ENCODE measurements at places on chromosomes 7 and 10. TPM values are rescaled to one million over a fixed set of nuclear protein-coding genes. Genes with fewer than 3 reads are reported as not detected.

Gene ASZ1
- not detected for total RNA-seq

Gene C7orf57
- total RNA-seq: not detected

Gene GATA3
- total RNA-seq: 15.4 TPM

Gene EXOC6
- 31.5 TPM for total RNA-seq

Gene SLC39A12
- total RNA-seq: not detected

Gene CNPY1
- not detected for total RNA-seq

Gene KDM7A
- 33.7 TPM for total RNA-seq

Gene SEMA3E
- not detected for total RNA-seq

Gene ANKRD16
- 9.1 TPM for total RNA-seq

GRCh38 chr7:106535234-106535932, 125.6 kb downstream of the CCDC71L start:
- H3K27me3 ChIP-seq: no peaks in the 10 kb centered on the region
- H3K27ac ChIP-seq: no peak overlapping the region
- DNase-seq: no peak
- H3K4me1 ChIP-seq: no peaks in the 10 kb centered on the region
- no peaks in the 10 kb centered on the region for H3K36me3 ChIP-seq
- H3K4me3 ChIP-seq: no peak overlapping the region

GRCh38 chr10:5589661-5590511, 65.1 kb downstream of the CALML3 start:
- peaks cover 10% of the 10 kb centered on the region for H3K27me3 ChIP-seq
- H3K36me3 ChIP-seq: no peaks in the 10 kb centered on the region
- no peak overlapping the region for H3K4me3 ChIP-seq
- H3K4me1 ChIP-seq: peaks cover 6% of the 10 kb centered on the region

GRCh38 chr10:125018576-125019143, 76.7 kb downstream of the ZRANB1 start:
- H3K36me3 ChIP-seq: no peaks in the 10 kb centered on the region
- DNase-seq: no peak
- H3K4me1 ChIP-seq: peaks cover 38% of the 10 kb centered on the region
- no peak overlapping the region for H3K27ac ChIP-seq
- no peak overlapping the region for H3K4me3 ChIP-seq
- peaks cover 14% of the 10 kb centered on the region for H3K27me3 ChIP-seq

DNA sequence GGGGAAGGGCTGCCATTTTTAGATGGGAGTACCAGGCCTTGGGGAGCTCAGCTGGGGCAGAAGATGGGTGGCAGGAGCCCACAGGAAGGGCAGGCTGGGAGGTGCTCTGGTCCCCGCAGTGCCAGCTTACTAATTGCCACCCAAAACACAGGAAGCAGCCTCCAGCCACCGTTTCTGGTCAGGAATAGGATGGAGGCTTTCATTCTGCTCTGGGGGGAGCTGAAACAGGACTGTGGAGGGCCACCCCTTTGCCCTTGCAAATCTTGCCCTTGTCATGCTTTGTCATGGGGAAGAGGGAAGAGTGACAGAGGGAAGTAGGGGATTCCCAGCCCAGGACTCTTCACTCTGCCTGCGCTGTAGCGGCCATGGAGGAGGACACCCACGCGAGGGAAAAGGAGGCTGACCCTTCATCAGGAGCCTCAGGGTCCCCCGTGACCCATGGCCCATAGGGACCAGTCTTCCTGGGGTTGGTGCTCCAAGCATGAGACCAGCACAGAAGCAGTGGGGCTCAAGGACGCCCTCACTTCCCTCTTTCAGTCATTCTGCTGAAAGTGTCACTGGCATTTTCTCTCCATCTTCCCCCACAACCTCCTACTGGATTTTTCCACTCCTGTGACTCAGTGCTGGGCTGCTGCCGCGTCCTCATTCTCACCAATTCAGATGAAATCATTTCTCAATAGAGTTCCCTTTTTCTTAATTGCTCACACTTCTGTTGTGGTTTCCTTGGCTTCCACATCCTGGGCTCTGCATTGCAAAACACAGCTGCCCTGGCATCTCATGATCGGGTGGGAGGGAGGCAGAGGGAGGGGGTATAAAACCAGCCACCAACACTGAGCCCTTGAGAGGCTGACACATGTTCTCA, 61.9 kb downstream of the MKI67 start:
- no peak overlapping the region for H3K4me3 ChIP-seq
- peak; percentile 88 for DNase-seq
- peaks cover 80% of the 10 kb centered on the region for H3K4me1 ChIP-seq
- H3K27ac ChIP-seq: peak overlapping the region; percentile 86
- peaks cover 36% of the 10 kb centered on the region for H3K36me3 ChIP-seq
- H3K27me3 ChIP-seq: no peaks in the 10 kb centered on the region

GRCh38 chr7:71900556-71900955, 511.6 kb downstream of the CALN1 start:
- H3K27me3 ChIP-seq: no peaks in the 10 kb centered on the region
- H3K36me3 ChIP-seq: no peaks in the 10 kb centered on the region
- no peak overlapping the region for H3K27ac ChIP-seq
- no peaks in the 10 kb centered on the region for H3K4me1 ChIP-seq

GRCh38 chr7:15674586-15674985, 11.9 kb downstream of the MEOX2 start:
- no peak for DNase-seq
- H3K4me1 ChIP-seq: no peaks in the 10 kb centered on the region
- H3K27ac ChIP-seq: no peak overlapping the region
- no peaks in the 10 kb centered on the region for H3K27me3 ChIP-seq
- no peaks in the 10 kb centered on the region for H3K36me3 ChIP-seq

DNA sequence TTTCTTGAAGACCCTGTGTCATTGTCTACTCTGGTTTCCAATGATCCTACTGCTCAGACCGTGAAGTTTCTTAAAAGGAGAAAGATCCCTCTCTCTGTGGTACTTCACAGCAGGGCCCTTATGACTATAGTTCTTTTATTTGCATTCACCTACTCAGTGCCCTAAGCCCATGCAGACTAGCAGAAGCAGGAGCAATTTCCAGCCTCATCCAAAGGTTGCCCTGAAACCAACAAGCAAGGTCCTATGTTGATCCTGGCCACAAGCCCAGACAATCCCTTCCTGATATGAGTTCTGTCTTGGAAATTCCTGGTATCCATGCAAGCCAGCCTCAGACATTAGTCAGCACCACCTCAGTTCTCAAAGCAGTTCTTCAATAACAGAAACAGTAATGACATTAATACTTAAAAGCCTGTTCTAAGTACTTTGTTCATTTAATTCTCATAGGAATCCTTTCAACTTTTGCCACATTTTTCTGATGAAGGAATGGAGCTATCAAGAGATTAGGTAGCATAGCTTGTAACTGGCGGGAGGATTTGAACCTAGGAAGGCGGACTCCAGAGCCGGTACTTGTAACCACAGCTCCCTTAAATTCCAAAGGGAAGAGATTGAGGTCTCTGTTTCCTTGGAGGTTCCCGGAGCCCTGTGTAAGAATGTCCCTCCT, 58.1 kb upstream of the ST8SIA6 start:
- H3K4me1 ChIP-seq: no peaks in the 10 kb centered on the region
- no peak overlapping the region for H3K4me3 ChIP-seq
- no peaks in the 10 kb centered on the region for H3K36me3 ChIP-seq
- H3K27me3 ChIP-seq: no peaks in the 10 kb centered on the region
- DNase-seq: no peak
- H3K27ac ChIP-seq: no peak overlapping the region

GRCh38 chr7:40804477-40805215, 669.8 kb downstream of the SUGCT start:
- no peak overlapping the region for H3K4me3 ChIP-seq
- DNase-seq: no peak
- H3K36me3 ChIP-seq: no peaks in the 10 kb centered on the region
- H3K4me1 ChIP-seq: no peaks in the 10 kb centered on the region

- no peaks in the 10 kb centered on the region for H3K27me3 ChIP-seq
- no peak overlapping the region for H3K4me3 ChIP-seq
- no peak for DNase-seq
- H3K4me1 ChIP-seq: no peaks in the 10 kb centered on the region
- H3K36me3 ChIP-seq: no peaks in the 10 kb centered on the region
These were observed 95.2 kb downstream of the PHTF2 start for GRCh38 chr7:77893813-77894212.

- H3K4me3 ChIP-seq: peak overlapping the region; percentile 56
- H3K36me3 ChIP-seq: no peaks in the 10 kb centered on the region
- H3K4me1 ChIP-seq: peaks cover 6% of the 10 kb centered on the region
- H3K27me3 ChIP-seq: peaks cover 51% of the 10 kb centered on the region
- DNase-seq: peak; percentile 80
These were observed 745 bp downstream of the SLC16A9 start for GRCh38 chr10:59708816-59709394.

GRCh38 chr10:68721673-68722335, 765 bp downstream of the CCAR1 start:
- no peaks in the 10 kb centered on the region for H3K27me3 ChIP-seq
- DNase-seq: no peak
- H3K4me3 ChIP-seq: peak overlapping the region; percentile 91

DNA sequence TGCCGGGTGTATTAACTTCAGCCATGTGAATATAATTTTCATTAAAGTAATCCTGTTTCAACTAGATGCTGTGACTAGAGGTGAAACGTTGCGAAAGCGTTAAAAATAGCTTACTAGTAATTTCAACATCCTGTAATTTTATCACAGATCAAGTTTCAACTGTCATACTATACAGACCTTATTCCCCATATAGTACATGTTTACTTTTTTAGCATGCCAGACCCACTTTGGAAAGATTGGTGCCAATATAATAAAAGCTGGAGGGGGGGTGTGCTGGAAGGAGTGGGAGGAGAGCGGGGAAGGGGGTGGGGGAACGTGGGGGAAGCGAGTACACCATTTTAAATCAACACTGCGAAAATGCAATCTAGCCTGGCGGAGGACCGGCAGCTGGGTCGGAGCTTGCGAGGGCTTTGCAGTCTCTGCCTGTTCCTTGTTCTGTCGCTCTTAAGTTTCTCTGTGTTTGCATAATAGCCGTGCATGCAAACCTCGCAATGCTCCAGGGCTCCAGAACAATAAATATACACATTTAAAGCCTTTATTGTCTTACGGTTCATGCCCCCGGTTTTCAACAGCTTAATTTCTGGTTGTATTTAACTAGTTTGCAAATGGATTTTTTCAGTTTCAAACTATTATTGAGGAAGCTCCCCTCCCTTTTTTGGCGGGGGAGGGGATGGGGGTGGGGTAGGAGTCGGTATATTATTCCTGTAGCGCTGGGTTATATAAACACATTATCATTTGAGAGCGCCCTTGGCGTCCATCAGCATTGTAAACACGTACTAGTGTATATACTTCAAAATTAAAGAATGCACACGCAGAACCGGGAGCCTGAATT, 1.3 kb upstream of the ARID5B start:
- DNase-seq: peak; percentile 92
- H3K27me3 ChIP-seq: no peaks in the 10 kb centered on the region
- H3K4me3 ChIP-seq: peak overlapping the region; percentile 71
- H3K27ac ChIP-seq: peak overlapping the region; percentile 98

- H3K27ac ChIP-seq: no peak overlapping the region
- no peaks in the 10 kb centered on the region for H3K36me3 ChIP-seq
- peaks cover 23% of the 10 kb centered on the region for H3K4me1 ChIP-seq
- DNase-seq: no peak
- H3K4me3 ChIP-seq: no peak overlapping the region
- no peaks in the 10 kb centered on the region for H3K27me3 ChIP-seq
These were observed 91.9 kb upstream of the JAZF1 start for GRCh38 chr7:28272461-28272877.

DNA sequence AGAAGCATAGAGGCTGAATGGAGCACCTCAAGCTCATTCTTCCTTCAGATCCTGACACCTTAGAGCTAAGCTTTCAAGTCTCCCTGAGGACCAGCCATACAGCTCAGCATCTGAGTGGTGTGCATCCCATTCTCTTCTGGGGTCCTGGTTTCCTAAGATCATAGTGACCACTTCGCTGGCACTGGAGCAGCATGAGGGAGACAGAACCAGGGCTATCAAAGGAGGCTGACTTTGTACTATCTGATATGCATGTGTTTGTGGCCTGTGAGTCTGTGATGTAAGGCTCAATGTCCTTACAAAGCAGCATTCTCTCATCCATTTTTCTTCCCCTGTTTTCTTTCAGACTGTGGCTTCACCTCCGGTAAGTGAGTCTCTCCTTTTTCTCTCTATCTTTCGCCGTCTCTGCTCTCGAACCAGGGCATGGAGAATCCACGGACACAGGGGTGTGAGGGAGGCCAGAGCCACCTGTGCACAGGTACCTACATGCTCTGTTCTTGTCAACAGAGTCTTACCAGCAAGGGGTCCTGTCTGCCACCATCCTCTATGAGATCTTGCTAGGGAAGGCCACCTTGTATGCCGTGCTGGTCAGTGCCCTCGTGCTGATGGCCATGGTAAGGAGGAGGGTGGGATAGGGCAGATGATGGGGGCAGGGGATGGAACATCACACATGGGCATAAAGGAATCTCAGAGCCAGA, 31.0 kb downstream of the PRSS2 start:
- DNase-seq: no peak
- no peak overlapping the region for H3K4me3 ChIP-seq
- H3K27me3 ChIP-seq: peaks cover 19% of the 10 kb centered on the region
- H3K4me1 ChIP-seq: peaks cover 45% of the 10 kb centered on the region

- no peak for DNase-seq
- H3K27me3 ChIP-seq: no peaks in the 10 kb centered on the region
- H3K27ac ChIP-seq: peak overlapping the region; percentile 97
- H3K4me1 ChIP-seq: peaks cover 79% of the 10 kb centered on the region
- no peak overlapping the region for H3K4me3 ChIP-seq
- peaks cover 23% of the 10 kb centered on the region for H3K36me3 ChIP-seq
These were observed 1.9 kb upstream of the ZNF775 start for GRCh38 chr7:150377196-150377595.

GRCh38 chr7:2518737-2519118, 846 bp upstream of the LFNG start:
- H3K4me3 ChIP-seq: peak overlapping the region; percentile 47
- no peaks in the 10 kb centered on the region for H3K36me3 ChIP-seq
- peak; percentile 84 for DNase-seq
- peaks cover 46% of the 10 kb centered on the region for H3K4me1 ChIP-seq
- H3K27me3 ChIP-seq: peaks cover 14% of the 10 kb centered on the region
- H3K27ac ChIP-seq: peak overlapping the region; percentile 74

DNA sequence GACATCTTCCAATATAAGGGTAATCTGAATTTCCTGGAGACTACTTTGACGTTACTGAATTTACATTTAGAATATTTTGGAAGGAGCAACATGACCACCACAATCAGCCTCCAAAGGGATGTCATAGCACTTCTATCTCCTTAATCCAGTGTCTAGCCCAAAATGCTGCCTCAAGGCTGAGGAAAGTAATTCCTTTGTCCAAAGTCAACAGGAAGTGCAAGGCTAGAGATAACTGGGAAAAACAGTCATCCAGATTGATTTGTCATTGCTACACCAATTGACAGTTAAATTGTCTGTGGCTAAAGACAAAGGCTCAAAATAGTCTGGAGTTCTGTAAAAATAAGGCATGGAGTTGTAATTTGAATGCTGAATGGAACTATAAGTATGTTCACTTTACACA, 3.9 kb upstream of the TFPI2 start:
- H3K4me3 ChIP-seq: no peak overlapping the region
- H3K27ac ChIP-seq: no peak overlapping the region
- peaks cover 8% of the 10 kb centered on the region for H3K27me3 ChIP-seq
- no peak for DNase-seq
- H3K36me3 ChIP-seq: no peaks in the 10 kb centered on the region

GRCh38 chr10:86128360-86128759, 238.2 kb downstream of the GRID1 start:
- H3K4me3 ChIP-seq: no peak overlapping the region
- H3K27ac ChIP-seq: no peak overlapping the region
- H3K36me3 ChIP-seq: no peaks in the 10 kb centered on the region
- no peaks in the 10 kb centered on the region for H3K4me1 ChIP-seq
- H3K27me3 ChIP-seq: no peaks in the 10 kb centered on the region

GRCh38 chr7:135510592-135511183, 786 bp upstream of the CNOT4 start:
- no peaks in the 10 kb centered on the region for H3K27me3 ChIP-seq
- H3K36me3 ChIP-seq: no peaks in the 10 kb centered on the region
- H3K4me3 ChIP-seq: peak overlapping the region; percentile 93
- H3K4me1 ChIP-seq: peaks cover 31% of the 10 kb centered on the region
- no peak overlapping the region for H3K27ac ChIP-seq
